Jurkat, Clone E6-1 (cell line): ENCODE measurements at places on chromosomes 11 and 22.

- no peak for DNase-seq
Observed at GRCh38 chr11:118010738-118011461, 24.7 kb downstream of the IL10RA start.

- DNase-seq = no peak
Observed at GRCh38 chr22:46484156-46484860, 53.1 kb downstream of the CELSR1 start.

DNA sequence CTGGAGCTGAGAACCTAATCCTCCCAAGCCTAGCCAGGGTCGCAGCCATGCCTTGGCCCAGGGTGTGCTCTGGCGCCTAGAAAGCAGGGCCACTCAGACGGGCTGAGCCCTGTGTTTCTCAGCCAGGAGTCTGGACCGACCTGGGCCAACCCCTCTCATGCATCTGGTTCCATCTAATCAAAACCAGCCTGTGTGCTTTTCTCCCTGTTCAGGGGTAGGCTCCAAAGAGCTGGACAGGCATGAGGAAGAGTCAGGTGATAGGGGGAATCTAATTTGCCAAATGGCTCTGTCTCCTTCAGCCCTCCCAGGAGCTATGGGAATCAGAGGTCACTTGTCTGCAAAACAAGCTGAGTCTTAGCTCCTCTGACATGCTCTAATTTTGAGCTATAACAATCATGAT lies 55.7 kb downstream of the SCUBE1 start:
- DNase-seq = no peak

DNA sequence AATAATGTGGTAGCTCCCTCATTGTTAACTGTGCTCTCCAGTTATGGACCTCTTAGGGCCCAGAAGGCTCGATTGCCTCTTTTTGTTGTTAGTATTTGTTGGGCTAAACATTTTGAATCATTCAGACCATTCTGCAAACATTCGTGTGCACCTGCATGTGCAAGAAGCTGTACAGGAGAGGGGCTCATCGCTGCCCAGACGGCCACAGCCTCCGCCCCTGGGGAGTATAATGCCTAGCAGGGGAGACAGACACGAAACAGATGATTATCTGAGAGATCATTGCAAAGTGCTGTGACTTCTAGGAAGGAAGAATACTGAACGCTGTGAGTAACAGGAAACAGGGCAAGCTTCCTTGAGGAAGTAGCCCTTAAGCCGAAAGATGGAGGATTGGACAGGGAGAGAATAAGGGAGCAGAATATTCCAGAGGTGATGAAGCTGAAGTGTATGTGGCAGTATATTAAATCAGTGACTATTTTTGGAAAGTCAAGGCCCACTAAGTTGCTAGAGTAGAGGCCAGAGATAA lies 123.3 kb upstream of the RASSF10 start:
- DNase-seq = no peak

DNA sequence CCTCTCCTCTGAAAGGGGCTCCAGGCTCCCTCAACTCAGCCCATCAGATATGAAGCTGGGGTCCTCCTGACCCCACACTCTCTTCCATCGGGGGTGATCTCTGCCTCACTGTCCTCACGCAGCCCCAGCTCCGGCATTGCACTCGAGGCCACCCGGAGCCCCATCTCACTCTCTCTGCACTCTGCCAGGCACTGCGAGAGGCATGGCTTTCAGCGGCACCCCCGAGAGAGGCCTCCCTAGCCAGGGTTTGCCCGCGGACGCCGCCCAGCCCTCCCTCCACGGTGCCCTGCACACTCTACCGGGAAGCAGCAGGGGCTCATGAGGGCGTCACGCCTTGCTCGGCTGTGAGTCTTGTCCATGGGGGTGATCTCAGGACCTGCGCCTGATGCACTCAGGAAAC lies 436.2 kb downstream of the BRD1 start:
- no peak for DNase-seq

DNA sequence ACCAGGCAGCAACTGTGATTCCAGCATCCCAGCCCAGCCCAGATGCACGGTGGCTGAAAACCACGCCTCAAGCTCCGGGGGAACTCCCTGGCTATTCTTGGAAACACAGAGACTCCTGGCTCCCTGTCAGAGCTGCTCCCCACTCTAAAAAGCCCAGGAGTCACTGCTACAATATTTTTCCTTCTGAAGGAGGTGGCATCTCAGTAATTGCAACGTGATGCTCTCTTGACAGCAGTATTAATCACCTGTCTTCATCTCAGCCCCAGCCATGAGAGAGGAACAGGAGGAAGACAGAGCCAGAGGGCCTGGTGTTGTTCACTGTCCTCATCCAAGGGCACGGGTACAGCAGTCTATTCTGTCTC lies 26.9 kb downstream of the DRD2 start:
- DNase-seq = no peak

GRCh38 chr11:79235696-79236095 lies 205.1 kb downstream of the TENM4 start:
- DNase-seq = no peak

- no peak for DNase-seq
Observed at GRCh38 chr11:77658213-77659013, 20.8 kb upstream of the CLNS1A start.

- DNase-seq = no peak
Observed at GRCh38 chr11:102399189-102399588, 52.2 kb downstream of the BIRC2 start.

DNA sequence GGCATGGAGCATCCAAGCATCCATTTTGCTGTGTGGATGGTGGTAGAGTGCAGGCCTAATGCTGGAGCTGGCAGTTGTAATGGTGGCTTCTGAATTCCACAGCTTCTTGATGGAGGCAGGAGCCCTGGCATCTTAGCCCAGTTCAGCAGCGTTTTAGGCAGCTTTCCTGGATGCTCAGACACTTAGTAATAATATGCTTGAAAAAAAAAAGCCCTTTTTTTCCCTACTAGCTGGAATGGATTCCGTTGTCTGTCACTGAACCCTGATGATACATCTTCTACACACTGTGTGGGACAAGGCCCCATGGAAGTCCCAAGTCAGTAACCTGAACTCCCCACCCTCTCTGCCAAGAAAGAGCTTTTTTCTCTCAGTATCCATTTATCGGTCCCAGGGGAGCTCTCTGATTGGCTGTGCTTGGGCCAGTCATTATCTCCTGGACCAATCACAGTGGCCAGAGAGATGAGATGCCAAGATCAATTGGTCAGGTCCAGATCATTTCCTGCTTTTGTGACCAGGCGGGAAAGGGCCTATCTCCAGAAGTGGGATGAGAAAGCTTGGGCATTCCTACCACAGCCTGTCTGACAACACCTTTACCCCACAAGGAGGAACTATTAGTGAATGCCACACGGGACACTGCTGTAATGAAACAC lies 34.2 kb downstream of the MCM5 start:
- DNase-seq = no peak

DNA sequence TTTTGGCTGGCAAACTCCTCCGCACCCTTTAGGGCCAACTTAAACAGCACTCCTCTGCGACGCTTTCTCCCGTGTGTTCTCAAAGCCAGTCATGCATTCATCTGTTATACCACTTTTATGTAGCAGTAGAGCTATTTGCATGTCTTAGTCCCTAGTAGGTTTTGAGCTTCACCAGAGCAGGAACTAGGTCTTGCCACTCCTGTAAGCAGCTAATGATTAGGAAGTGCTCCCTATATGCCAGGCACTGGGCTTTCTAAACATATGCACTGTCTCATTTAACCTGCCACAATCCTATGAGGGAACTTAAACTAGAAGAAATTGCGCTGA lies 180.8 kb downstream of the DBX1 start:
- DNase-seq = no peak

DNA sequence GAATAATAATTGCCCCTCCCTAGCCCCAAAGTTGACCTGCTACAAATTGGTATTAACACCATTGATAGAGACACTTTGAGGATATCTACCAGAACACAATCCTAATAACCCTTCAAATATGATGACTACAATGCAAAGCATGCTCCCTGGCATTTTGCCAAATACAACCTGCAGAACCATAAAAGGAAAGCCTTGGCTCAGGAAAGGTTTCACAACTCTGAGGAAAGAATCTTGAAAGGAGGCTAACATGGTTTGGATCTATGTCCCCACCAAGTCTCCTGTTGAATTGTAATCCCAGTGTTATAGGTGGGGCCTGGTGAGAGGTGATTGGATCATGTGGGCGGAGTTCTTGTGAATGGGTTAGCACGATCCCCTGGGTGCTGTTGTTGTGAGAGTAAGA lies 140.4 kb upstream of the ARHGAP42 start:
- DNase-seq = no peak

- DNase-seq = no peak
Observed at GRCh38 chr11:534396-535209, 773 bp downstream of the HRAS start.

DNA sequence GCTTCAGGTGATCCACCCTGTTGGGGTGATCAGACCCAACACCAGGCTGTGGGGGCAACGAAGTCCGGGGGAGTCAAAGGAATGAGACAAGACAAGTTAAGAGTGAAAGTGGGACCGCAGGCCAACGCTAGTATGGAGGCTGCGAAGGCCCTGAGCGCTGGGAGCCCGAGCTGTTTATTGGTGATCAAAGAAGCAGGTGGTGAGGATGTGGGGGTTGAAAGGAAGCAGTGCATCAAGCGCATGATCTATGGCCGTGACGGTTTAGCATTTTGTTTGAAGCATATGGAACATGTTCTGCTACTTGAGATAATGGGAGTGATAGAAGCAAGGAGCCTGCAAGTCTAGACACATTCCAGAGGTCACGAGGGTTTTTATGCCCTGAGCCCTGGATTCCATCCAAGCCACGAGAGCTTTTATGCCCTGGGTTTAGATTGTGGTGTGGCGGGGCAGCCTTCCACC lies 49.5 kb downstream of the MCHR1 start:
- peak; percentile 98 for DNase-seq
